Aortic smooth muscle cell (primary cell): ENCODE measurements at places on chromosomes 5 and 9. TPM values are rescaled to one million over a fixed set of nuclear protein-coding genes. Genes with fewer than 3 reads are reported as not detected.

Gene FKBP15
- total RNA-seq = 21.8 and 22.0 TPM in 2 replicates

Gene SPATA31A3
- not detected in 2 replicates for total RNA-seq

Gene ZNF483
- total RNA-seq = 1.3 and 1.9 TPM in 2 replicates

Gene PCDHA9
- under 0.01 and 0.06 TPM in 2 replicates for total RNA-seq

Gene PHYHD1
- 5.7 and 9.8 TPM in 2 replicates for total RNA-seq

Gene QSOX2
- 8.6 and 9.9 TPM in 2 replicates for total RNA-seq

Gene GPR150
- total RNA-seq = 0.06 and 0.13 TPM in 2 replicates

Gene INSYN2B
- 0.13 and 1.4 TPM in 2 replicates for total RNA-seq

Gene CLTA
- total RNA-seq = 287 and 345 TPM in 2 replicates

Gene SEMA5A
- total RNA-seq = 23.9 and 47.5 TPM in 2 replicates

Gene HCN1
- total RNA-seq = not detected in 2 replicates

Gene LECT2
- total RNA-seq = not detected in 2 replicates

Gene FNBP1
- 70.9 and 84.2 TPM in 2 replicates for total RNA-seq

Gene UBE2QL1
- total RNA-seq = 0.06 and 0.13 TPM in 2 replicates
